ENCODE measurements at places on chromosomes 3 and 15.

DNA sequence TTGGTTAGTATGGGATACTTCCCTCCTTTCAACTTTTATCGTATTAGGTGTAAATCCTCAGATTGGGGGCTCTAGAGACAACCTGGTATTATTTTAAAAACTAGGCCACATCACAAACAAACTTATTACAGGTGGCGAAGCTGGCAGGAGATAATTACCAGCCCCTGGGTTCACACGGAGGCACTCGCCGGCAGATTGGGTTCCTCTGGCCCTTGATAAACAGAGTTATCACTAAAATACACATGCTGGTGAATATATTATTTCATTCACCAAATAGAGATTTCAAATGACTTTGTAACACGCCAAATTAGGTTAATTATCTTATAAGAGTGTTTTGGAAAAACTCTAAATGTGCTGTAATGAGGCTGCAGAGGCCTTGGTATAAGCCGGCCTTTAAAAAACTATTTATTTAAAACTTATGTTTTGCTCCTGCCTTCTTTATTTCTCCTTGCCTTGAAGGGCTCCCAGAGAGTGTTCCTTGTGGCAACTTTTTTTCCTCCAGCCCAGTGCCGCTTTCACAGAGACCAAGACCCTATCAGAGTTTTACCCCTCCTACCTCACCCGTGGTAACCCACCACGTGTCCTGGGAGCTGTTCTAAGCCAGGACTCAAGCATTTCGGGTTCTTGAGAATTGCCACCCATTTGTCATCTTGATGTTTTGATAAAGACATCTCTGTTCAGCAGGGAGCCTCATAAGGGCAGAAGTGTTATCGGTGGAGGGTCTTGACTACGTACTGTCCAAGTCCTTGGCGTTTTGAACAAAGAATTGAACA, 468.6 kb upstream of the CFAP20DC start:
- DNase-seq, result no peak

DNA sequence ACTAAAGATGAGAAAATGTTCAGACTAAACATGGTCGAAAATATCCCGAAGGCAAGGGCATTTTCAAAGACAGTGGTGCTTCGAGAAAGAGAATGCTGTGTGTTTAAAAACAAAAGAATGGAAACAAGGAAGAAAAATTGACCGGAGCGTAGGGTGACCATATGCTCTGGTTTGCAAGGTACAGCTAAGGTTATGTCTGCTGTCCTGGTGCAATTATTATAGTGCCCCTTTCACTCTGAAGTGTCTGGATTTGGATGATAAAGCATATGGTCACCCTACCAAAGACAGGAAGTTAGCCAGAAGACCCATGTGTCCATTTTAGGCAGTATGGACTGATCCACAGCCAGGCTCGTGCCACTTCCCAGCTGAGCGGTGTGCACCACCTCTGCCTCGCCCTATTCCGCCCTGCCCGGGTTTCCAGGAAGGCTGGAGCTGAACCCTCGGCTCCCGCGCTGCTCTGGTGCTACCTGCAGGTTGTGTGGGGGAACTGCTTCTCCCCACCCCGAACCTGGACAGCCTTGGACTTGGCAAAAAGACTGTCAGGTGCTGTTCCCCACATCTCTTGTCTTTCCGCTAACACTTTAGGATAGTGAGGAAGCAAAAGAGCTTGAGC, 25.2 kb downstream of the GOLGA6D start:
- DNase-seq, result peak; percentile 64

GRCh38 chr3:188165596-188165995, 11.6 kb downstream of the LPP start:
- no peak for DNase-seq

DNA sequence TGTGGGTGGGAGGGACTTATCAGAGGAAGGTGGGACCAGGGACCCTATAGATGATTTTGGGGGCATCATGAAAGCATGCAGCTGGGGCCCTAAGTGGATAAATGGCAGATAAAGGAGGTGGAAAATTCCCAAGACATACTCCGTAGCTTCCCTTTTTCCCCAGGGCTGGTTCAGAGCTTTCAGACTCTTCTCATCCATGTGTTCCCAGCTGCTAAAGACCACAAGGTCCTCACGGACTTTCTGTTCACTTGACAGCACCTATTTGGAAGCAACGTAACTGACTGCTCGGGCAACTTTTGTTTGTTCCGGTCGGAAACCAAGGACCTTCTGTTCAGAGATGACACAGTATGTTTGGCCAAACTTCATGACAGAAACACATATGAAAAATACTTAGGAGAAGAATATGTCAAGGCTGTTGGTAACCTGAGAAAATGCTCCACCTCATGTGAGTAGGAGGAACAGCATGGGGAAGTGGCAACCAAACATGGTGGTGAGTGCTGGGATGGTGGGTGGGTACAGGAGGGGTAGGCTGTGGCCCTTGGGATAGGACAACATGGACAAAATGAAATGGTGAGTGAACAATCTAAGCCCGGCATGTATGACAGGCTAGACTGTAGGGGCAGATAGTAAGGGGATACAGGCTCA, 28.7 kb upstream of the SRPRB start:
- DNase-seq, result no peak

GRCh38 chr3:19105826-19106225, 42.5 kb upstream of the KCNH8 start:
- no peak for DNase-seq

DNA sequence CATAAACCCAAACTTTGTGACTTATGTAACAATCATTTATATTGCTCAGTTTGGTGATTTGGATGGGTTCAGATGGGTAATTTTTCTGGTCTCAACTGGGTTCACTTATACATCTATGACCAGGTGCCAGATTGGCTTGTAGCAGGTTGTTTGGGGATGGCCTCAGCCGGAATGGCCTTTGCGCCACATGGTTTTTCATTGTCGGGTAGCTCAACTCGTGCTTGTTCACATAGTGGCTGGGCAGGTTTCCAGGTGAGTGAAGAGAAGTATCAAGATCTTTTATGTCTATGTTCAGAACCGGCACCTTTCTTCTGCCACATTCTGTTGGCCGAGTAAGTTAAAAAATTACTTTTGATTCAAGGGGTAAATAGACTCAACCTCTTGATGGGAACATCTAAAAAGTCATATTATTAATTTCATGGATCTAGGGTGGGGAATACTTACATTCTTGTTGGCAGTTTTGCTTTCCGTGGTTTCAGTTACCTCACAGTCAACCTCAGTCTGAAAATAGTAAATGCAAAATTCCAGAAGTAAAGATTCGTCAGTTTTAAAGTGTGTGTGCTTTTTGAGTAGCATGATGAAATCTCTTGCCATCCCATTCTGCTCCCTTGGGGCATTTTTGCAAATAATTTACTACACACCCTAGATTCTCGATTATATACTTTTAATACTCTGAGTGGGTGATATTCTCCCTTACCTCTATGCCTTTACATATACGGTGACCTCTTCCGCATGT, 745.7 kb upstream of the CCDC54 start:
- no peak for DNase-seq

DNA sequence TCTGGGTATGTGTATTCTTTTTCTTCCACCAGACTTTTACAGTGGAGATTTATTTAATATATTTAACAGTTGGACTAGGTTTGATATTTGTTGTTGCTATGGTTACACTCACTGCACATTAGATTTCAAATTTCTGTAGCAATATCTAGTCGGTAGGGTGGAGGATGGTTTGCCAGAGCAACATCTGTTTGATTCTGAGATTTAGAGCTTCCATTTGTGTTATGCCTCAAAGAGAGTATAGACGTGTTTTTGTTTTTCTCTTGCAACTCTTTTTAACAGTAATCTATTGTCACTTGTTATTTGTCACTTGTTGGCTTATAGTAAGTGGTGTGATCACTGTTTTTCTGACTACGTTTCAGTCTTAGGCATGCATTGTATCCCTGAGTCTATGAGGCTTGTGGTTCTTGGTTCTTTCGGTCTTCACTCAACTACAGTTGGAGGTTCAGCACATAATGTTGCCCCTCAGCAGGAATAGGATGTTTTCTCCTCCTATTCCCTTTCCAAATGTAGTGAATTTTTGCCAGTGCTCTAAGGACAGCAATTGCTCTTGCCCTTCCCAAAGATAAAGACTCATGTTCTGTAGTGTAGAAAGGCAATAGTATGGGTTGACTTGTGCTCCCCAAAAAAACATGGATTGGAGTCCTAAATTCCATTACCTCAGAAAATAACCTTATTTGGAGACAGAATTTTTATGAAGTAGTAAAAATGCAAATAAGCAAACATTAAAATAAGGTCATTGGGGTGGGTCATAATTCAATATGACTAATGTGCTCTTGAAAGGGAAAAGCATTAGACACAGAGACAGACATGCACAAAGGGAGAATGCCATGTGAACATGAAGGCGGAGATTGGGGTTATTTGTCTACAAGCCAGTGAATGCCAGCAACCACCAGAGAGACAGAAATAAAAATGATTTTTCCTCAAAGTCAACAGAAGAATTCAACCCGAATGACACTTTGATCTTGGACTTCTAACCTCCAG, 692.1 kb downstream of the DIPK2A start:
- no peak for DNase-seq

- no peak for DNase-seq
These were observed 13.7 kb downstream of the NTRK3 start for GRCh38 chr15:88242586-88243555.

GRCh38 chr15:58934114-58934447, 602 bp upstream of the SLTM start:
- no peak for DNase-seq

- DNase-seq, result no peak
These were observed 21.7 kb upstream of the UTS2B start for GRCh38 chr3:191352014-191352413.

- no peak for DNase-seq
These were observed 214.5 kb downstream of the KCNMB2 start for GRCh38 chr3:178750639-178751300.

DNA sequence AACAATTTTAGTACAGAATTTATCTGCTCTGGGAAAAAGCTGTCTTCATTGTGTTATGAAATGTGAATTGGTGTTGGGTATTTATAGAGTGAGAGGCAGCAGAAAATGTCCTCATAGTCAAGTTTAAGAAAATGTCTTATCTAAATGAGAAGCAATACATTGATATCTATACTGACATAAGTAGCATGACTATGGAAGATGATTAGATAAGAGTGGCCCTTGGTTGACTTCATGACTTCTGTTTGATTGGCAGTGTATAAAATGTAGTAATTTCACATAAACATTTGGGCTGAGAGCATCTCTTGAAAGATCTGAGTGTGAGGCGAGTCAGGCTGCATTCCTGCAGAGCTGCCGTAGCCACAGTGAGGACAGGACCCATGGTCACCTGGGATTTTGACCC, 19.4 kb downstream of the MCTP2 start:
- DNase-seq, result no peak

DNA sequence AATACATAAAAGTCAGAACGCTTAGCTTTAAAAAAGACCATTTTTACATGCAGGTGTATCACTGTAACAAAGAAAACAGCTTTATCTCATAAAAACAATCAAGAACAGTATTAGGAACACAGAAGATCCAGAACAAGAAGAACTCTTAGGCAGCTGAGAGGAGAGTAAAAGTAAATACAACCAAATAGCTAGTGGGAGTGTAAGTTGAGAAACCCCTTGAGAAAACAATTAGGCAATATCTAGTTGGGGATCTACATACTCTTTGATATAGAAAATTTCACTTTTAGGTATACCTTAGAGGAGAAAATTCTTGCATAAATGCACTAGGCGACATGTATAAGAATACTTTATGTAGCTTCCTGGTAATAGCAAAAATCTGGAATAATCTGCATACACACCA, 7.5 kb downstream of the TMF1 start:
- no peak for DNase-seq

GRCh38 chr3:12024959-12025570, 20.9 kb downstream of the SYN2 start:
- DNase-seq, result no peak

GRCh38 chr15:22956257-22956977, 23.8 kb downstream of the CYFIP1 start:
- DNase-seq, result no peak

DNA sequence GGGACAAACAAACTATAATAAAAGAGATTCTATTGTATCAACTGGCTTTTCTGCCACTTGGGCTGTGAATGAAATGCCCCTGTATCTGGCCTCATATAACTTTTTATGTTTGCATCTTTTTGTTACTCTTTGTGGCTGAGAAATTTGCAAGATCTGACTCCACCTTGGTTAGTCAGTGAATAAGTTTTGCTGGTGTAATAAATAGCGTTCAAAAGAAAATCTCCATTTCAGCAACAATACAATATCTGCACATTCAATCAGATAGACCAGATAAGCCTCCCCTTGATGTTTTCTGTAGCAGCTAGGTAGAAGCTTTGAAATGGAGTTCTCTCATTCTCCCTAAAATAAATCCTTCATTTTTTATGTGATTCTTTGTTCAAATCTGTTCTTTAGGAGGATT, 12.0 kb downstream of the TRAT1 start:
- no peak for DNase-seq

- DNase-seq, result no peak
These were observed 61.6 kb downstream of the SPSB4 start for GRCh38 chr3:141112686-141113297.

DNA sequence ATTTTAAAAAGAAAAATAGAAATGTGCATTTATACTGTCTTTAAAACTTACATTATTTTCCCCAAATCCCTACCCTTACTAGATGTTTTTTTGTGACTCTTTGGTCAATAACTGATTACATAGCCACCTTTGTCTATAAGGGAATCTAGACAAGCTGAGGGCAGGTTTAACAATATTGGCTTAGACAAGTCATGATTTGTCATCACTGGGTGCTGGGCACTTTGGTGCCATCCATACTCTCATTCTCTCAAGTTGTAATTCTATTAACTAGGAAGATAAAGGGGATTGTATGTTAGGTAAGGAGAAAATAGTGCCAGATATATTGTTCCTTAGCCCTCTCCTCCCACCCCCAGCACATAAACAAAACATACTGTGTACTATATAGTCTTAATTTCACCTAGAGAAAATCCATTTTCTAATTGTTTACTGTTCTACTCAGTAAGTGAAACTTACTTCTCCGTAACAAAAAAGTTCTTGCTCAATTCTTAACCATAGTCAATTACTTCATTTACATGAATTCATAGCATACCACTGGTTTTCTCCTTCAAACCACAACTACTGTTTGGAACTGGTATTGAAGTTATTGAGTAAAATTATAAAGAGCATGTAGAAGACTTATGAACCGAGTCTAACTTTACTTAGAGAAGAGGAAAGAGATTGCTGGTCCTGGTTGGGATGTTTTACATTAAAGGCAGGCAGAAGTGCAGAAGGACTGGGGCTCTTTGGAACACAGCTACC, 877.1 kb downstream of the PDCD6IP start:
- DNase-seq, result no peak

DNA sequence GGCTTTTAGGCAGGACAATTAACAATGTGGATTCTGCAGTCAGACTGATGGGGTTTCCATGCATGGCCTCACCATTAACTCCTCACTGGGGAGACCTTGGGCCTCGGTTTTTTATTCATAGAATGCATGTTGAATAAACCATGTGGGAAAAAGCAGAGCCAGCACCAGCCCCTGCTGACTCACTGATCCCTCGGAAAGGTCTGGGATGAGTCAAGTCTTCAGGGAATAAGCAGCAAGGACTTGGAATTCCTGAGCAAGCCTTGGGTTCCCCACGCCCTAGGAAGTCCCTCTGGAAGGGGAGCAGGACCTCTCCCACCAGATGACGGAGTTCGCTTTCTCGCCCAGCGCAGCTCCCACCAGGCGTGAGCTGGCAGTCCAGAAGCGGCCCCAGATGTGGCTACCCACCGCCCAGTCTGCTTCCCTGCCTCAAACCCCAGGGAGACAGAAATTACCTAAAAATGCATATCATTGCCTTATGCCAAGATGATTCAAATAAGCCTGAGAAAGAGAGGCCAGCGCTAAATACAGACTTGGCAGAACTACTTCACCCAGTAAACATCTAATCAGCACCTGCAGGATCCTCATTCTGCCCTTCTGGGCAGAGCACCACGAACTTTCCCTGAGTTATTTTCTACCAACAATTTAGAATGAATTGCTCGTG, 45.4 kb downstream of the BTD start:
- DNase-seq, result no peak
